Breast epithelium (tissue), 4 donors: ENCODE measurements at places on chromosomes 7 and 10. TPM values are rescaled to one million over a fixed set of nuclear protein-coding genes. Genes with fewer than 3 reads are reported as not detected.

ZNF365 gene
- total RNA-seq = 0.66 TPM

GRCh38 chr10:11036424-11037011 lies 18.8 kb downstream of the CELF2 start:
- no peak for DNase-seq

DNA sequence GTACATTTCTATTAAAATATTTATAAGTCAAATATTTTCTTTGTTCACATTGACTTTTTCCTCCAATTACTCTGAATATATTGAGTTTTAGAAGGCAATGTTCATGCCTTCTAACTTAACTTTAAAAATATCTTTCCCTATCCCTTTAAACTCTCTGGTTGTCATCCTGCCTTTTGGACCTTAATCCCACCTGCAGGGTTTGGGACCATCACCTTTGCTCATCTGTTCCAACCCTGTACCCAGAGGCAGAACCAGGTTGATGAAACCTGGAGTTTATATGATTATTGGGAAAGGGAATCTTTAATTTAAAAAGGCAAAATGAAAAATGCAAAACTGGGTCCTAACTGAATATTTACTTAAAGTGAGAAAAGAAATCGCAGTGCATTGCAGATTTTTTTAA lies 24.8 kb downstream of the NEUROD6 start:
- no peak for DNase-seq

- no peak for DNase-seq
Observed at GRCh38 chr10:79560160-79560709, at the start of gene SFTPA2. SFTPA2 (minus strand) TSS chr10:79560407; CDS start chr10:79559483, 924 bp downstream.

GRCh38 chr10:96831867-96832720 lies at the start of gene LCOR:
LCOR (plus strand) TSS chr10:96832298; CDS start chr10:96949058, 116,760 bp downstream.
- DNase-seq = peak; percentile 76

- DNase-seq = no peak
Observed at GRCh38 chr7:126213876-126214275, 1038.9 kb downstream of the GRM8 start.

DNA sequence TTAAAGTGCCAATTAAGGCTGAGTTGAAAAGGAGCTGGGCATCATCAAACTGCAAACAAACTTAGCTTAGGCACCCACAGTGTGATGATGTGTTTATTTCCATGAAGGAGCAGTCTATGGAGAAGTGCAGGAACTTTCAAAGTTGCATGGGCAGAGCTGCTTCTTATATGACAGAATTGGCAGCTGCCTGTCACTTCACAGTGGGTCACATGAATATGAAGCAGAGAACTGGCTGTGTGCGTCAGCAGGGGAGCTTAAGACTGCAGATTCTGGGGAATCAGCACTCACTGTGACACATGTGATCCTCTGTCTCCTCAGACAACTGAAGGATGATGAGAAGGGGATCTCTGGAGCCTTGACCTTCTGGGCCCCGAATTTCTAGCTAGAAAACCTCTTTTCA lies 36.6 kb downstream of the RBM28 start:
- no peak for DNase-seq
